ENCODE measurements at places on chromosomes 12 and 14. TPM values are rescaled to one million over a fixed set of nuclear protein-coding genes. Genes with fewer than 3 reads are reported as not detected.

AICDA gene
- not detected for total RNA-seq

KSR2 gene
- total RNA-seq: not detected

KRT77 gene
- not detected for total RNA-seq

CMA1 gene
- total RNA-seq: not detected

BCL11B gene
- not detected for total RNA-seq

CLEC2A gene
- total RNA-seq: not detected

TBC1D30 gene
- 0.09 TPM for total RNA-seq

AGAP2 gene
- 0.23 TPM for total RNA-seq

FBXO21 gene
- total RNA-seq: 38.7 TPM

Data from pericardium fibroblast (primary cell).